ENCODE measurements at places on chromosomes 1 and 21.

DNA sequence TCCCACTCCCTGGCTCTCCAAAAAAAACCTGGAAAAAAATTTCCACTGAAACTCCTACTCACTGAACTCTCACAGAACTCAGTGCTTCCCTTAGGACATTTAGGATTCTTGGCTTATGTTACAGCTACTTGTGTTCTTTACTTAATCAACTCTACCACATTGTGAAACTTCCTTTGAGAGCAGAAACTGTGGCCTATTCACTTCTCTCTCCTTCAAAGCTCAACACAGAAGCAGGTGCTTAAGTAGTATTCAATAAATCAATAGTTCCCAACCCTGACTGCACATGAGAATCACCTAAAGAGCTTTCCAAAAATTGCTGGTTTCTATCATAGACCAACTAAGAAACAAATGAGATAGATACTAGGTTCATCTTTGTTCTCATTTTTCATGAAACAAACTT, 67.9 kb upstream of the DMRTA2 start:
- no peak for DNase-seq

DNA sequence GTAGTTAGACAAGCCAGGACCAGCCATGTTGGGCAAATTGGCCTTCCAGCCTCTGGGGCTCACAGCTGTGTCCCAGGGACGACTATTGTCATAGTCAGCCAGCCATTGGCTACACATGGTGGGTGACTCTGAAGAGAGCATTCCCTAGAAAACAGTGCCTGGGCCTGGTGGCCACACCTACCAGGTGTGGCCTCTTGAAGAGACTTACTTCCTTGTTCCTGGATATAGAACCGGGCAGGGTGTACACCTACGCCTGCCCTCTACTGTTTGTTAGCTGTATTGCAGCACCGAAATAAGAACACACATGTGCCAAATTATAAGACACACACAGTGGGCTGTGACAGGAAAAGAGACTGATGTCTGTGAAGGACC, 134.6 kb upstream of the ARHGEF16 start:
- peak; percentile 27 for DNase-seq

DNA sequence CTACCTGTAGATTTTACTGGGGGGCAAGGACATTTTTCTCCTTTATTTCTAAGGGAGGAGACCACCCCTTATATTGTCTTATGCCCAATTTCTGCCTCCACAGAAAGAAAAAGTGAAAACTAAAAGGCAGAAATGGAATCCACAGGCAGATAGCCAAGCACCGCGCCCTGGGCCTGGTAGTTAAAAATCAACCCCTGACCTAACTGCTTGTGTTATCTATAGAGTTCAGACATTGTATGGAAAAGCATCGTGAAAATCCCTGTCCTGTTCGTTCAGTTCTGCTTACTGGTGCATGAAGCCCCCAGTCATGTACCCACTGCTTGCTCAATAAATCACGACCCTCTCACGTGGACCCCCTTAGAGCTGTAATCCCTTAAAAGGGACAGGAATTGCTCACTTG, 33.7 kb upstream of the IL6R start:
- no peak for DNase-seq

DNA sequence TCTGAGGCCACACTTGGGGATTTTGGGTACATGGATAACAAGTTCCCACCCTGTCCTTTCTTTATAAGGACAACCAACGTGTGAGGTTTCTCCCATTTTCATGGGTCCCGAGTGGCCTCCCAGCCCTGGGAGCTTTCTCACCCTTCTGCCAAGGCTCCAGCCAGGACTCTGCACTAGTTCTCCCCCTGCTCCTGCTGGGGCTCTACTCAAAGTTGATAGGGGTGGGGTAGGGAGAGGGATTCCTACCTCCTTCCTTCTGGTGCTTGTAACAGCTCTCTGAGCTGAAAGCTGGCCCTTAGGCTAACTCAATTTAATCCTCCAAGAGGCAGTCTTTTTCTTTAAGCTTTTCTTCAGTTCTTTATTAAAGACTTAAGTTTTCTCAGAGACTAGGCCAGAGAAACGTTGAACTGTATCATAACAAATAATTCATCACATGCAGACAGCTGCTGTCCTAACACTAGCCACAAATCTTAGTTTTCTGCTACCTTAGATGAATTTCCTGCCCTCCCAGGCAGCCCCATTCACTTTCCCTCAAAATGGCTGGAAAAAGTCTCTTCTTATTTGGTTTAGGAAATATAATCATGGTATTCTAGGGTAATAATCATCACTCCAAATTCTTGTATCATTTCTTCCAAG, 22.4 kb upstream of the DR1 start:
- DNase-seq = no peak

DNA sequence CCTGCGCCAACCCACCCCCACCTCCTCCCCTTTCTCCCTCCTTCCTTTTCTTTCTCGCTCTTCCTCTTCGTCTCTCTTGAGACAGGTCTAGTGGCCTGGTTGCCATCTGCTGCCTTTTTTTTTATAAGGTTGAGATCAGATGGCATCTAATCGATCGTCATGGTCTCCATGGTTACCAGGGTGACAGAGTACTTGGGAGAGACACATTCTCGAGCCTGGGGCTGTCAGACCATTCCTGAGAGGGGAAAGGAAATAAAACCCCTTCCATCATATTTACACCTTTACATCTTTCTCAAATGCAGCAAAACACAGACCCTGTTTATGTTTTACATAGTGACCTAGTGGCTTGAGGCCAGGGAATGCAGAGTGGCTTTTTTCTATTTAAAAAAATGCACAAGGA, 53.5 kb upstream of the SLC22A15 start:
- DNase-seq = no peak

GRCh38 chr1:204564835-204565234, 48.6 kb downstream of the MDM4 start:
- DNase-seq = no peak

GRCh38 chr1:223242971-223243370, 99.9 kb upstream of the TLR5 start:
- no peak for DNase-seq

GRCh38 chr1:158153746-158154444, 26.8 kb upstream of the CD1D start:
- DNase-seq = no peak

GRCh38 chr21:41023936-41024335, 144.0 kb upstream of the BACE2 start:
- no peak for DNase-seq

DNA sequence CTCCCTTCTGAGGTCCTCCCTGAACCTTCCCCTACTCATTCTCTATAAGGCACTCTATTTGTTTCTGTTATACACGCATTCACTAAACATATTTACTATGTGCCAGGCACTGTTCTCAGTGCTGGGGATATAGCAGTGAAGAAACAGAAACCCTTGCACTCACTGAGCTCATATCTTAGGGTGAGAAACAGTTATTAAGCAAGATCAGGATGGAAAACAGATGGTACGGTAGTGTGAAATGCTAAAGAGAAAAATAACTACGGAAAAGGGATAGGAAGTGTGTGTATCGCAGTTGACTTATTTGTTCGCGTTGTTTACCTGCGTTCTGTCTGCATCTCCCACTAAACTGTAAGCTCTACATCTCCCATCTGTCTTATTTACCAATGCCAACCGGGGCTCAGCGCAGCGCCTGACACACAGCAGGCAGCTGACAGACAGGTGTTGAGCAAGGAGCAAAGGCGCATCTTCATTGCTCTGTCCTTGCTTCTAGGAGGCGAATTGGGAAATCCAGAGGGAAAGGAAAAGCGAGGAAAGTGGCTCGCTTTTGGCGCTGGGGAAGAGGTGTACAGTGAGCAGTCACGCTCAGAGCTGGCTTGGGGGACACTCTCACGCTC, 572 bp downstream of the CYB5RL start:
- DNase-seq = no peak

GRCh38 chr1:30099587-30100523, 623.5 kb downstream of the MATN1 start:
- no peak for DNase-seq

GRCh38 chr1:93468662-93469061, 20.7 kb downstream of the FNBP1L start:
- no peak for DNase-seq

DNA sequence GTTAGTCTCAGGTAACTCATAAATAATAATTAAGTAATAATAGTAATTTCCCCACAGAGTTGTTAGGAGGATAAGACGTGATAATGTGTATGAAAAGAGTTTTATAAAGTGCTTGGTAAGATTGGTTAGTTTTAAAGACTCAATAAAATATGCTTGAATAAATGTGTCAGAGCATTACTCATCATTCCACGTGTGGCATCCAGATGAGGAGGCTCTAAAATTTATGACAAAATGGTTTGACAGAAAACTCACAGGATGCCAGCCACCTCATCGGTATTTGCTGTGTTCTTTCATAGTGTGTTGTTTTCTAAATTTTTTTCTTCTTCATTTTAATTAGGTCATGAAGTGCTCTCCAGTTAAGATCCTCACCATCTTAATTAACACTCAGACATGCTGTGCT, 19.1 kb upstream of the SPAG17 start:
- no peak for DNase-seq

- DNase-seq = no peak
Measured at GRCh38 chr1:33902486-33903209, 38.8 kb downstream of the HMGB4 start.

- DNase-seq = no peak
Measured at GRCh38 chr1:172398970-172399755, 21.3 kb upstream of the C1orf105 start.
